SJSA1 (cell line): ENCODE measurements at places on chromosomes 13 and 19. TPM values are rescaled to one million over a fixed set of nuclear protein-coding genes. Genes with fewer than 3 reads are reported as not detected.

- DNase-seq = no peak
Measured at GRCh38 chr19:1285737-1286360, at the start of gene EFNA2. Gene EFNA2, plus strand, starts transcription at chr19:1285873. Its CDS starts 296 bp downstream, at chr19:1286169.

GRCh38 chr13:99642841-99643240 lies 141.6 kb downstream of the TM9SF2 start:
- DNase-seq = no peak

DNA sequence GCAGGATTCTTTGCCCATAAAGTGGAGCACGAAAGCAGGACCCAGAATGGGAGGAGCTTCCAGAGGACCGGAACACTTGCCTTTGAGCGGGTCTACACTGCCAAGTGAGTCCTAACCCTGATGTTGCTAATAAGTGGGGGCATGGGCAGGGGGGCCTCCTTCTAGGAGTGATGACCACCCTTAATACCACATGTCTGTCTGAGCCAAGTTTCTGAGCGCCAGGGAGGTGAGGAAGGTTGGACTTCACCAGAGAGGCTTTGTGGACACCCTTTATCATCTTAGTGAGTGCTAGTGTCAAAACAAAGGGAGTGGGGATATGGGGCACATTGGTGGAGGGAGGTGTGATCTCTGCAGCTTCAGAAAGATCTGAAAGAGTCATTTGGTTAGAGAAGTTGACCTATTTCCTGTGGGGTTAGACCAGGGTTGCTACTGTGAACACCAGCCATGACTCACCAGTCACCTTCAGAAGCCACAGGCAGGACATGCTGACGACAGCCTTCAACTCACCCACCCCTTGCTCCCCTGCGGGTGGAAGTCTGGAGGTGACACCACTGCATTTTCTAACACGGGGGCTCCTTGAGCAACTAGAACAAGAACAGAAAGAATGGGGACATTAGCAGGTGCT lies 8.8 kb downstream of the ALOX5AP start:
- peak; percentile 53 for DNase-seq

DNA sequence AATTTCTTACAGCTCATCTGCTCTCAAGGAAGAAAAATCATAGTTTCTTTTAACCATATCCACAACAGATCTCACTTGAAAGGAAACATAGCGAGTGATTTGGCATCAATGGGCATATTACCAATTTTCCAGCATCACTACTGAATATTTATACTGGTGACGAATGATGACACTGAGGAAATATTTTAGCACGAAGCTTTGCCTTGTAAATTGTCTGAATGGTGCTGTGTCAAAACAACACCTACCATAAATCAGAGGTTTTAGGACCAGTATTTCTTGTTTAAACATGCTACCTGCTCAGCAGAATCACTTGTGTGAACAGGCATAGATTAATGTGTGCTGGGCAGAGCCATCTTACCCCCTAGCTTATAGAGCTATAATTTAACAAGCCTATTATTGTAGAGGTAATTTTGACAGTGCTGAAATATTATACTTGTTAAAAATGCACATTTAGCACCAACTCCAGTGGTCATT lies 146.8 kb downstream of the ABCC4 start:
- no peak for DNase-seq

The CGB8 gene
- total RNA-seq = 0.61 TPM in 1 of 2 replicates, not detected in the other
